ENCODE measurements at places on chromosomes 3 and 15.

- peak; percentile 92 for DNase-seq
Measured at GRCh38 chr3:59821274-59821673, 771.4 kb upstream of the CFAP20DC start.

DNA sequence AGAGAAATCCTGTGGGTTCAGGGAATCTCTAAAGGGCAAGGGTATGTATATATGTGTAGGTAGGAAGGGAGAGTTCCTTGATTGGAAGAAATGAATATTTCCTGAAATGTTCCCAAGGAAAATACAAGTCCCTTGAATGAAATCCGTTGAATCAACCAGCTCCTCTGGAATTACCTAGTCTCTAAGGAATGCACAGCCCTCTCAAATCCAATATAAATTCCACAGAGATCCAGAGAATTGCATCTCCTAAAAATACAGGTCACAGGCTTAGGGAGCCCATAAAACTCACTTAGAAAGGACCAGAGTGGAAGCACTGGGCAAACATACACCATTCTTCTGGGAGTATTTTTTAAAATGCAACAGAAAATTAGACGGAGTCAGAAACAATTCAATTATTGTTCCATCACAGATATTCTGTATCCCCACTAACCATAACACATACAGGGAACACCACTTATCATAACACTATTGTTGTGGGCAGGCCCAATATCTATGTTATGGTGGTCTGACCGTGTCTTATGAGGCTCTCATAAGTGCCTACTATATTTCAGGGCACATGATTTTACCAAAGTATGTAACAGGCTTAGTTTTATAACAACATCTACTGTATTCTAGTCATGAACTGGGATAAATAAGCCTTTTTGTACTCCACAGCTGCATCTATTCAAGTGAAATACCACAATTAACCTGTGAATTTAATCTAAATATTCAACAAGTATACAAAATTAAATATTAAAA, 43.7 kb downstream of the IGSF11 start:
- DNase-seq: no peak

DNA sequence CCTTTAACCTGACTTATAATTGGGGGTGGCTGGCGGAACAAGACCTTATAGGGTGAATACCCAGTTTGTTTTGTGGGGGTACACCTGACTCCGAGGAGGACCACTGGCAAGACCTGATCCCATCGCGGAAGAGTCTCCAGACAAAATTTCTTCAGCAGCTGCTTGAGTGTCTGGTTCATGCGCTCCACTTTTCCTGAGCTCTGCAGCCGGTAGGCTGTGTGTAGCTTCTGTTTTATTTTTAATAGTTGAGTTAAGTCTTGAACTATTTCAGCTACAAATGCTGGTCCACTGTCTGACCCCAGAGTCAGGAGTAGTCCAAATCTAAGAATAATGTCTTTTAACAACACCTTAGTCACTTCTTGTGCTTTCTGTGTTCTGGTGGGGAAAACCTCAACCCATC, 21.2 kb upstream of the NOX5 start:
- DNase-seq: peak; percentile 56

GRCh38 chr15:92810418-92811138, 89.5 kb upstream of the CHD2 start:
- peak; percentile 95 for DNase-seq

GRCh38 chr15:74046275-74046674, 36.1 kb downstream of the GOLGA6A start:
- DNase-seq: no peak

DNA sequence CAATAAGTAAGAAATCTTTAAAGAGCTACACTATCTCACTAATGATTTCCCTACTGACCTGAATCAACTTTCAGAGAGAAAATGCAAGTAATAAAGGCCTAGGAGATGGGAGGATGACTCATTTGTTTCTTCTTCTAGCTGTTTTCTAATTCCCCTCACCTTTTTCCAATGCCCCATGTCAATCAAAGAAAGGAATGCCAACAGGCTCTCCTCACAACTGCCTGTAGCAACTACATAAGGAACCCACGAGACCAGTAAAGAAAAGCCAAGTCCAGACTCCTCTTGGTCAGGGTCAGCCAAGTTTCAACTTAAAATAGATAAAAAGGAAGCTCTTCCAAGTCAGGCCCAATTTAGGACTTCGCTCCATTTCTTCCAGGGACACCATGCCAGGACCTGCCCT, 201.9 kb downstream of the TNIK start:
- peak; percentile 45 for DNase-seq

- peak; percentile 63 for DNase-seq
Measured at GRCh38 chr3:30681649-30682211, 75.3 kb downstream of the TGFBR2 start.

DNA sequence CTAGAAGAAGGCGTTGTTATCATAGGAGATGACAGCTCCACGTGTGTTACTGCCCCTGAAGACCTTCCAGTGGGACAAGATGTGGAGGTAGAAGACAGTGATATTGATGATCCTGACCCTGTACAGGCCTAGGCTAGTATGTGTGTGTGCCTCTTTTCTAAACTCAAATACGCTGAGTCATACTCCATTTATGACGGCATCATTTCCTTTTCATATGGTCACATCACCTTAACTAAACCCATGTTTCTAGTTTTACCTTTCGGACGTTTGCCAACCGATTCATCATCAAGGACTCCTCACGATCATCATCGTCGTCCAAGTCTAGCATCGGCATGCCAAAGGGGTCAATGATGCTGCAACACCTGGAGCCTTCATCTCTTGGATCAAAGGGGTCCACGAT, 149.0 kb downstream of the CBLB start:
- no peak for DNase-seq

GRCh38 chr3:123780656-123781055, 103.5 kb downstream of the MYLK start:
- no peak for DNase-seq

GRCh38 chr3:185353225-185353624, 9.7 kb upstream of the MAP3K13 start:
- DNase-seq: no peak

DNA sequence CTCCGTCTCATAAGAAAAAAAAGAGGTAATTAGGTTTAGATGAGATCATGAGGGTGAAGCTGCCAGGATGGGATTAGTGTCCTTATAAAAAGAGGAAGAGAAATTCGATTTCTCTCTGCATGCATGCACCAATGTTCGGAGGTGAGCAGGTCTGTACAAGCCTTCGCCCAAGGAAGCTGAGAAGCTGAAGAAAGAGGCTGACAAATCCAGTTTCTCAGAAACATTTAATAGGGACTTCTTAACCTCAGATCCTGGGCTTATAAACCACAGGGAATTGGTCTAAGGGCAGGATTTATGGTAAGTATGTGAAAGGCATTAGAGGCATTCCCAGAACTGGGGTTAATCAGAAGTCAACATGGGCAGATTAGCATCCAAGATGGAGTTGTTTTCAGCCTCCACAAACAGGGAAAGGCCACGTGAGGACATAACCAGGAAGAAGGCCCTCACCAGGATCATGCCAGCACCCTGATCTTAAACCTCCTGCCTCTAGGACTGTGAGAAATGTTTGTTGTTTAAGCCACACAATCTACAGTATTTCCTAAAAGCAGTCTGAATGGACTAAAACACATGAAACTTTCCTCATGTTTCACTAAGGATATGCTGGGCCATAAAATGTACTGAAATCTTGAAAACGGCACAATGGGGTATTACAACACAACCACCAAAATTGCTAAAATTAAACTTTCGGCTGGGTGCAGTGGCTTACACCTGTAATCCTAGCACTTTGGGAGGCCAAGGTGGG, 11.3 kb downstream of the SHISA5 start:
- no peak for DNase-seq

DNA sequence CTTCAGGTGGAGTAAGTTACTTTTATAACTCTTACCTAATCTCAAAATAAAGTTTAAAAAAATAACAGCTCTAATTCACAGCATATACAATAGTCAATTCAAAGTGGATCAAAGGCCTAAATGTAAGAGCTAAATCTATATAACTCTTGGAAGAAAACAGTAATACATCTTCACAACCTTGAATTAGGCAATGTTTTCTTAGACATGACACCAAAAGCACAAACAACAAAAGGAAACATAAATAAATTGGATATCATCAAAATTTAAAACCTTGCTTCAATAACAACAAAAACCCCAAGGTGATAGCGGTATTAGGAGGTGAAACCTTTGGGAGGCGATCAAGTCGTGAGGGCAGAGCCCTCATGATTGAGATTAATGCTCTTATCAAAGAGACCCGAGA, 12.8 kb downstream of the DENND6A start:
- no peak for DNase-seq
